Activated T-cell treated with anti-CD3 and anti-CD28 coated beads for 4 hours (primary cell): ENCODE measurements at places on chromosomes 3 and 15.

GRCh38 chr3:56751056-56751707 lies 50.6 kb downstream of the ARHGEF3 start:
- DNase-seq, result no peak

GRCh38 chr3:54065586-54065985 lies 56.8 kb upstream of the CACNA2D3 start:
- no peak for DNase-seq

DNA sequence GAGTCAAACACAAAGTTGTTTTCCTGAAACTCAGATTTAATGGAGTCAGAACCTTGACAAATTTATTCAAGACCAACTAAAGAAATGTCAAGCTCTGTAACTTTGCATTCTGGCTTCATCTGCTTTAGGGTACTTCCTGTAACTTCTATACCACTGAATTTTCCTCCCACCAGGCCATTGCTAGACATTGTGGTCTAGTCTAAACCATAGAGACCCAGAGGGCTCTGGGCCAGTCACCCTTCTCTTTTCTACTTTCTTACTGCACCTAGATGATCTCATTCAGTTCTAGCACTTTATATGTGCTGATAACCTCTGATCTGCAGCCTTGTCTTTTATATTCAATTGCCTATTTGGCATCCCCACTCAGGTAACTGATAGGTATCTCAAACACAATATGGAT lies 2.8 kb upstream of the OR5K1 start:
- no peak for DNase-seq

DNA sequence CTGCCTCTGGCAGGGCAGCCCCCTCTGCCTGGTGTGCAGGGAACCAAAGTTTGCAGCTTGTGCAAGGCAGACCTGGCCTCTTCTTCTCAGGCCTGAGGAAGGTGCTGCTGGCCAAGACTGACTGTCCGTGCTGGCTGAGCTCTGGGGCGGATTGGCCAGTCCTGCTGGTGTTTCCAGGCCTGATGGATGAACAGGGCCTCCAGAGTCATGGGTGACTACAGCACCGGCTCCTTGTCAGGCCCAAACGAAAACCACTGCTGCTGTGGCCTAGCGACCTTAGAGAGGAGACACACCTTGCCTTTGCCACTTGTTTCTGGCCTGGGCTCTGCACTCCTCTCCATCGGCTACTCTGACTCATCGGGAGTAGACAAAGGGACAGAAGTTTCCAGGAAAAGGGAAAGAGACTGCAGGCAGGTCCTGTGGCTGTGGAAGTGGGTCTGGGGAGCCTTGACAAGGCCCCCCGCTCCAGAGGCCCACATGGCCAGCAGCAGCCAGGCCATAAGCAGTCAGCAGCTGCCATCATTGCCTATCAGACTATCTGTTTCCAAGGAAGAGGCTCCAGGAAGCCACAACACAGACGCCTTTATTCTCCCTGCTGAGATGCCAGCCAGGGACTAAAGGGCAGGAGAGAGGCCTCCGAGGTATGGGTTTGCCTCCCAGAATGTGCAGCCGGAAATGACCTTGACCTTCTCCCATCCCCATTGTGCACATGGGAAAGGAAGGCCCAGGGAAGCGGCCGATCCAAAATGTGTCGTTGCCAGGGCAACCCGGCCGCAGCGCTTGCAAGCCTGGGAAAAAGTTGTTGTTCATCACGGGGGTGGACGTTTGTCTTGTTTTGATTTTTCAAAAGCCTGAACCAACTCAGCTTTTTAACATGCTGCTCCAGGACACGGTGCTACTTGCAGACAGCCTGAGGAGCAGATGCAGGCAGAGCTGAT lies 160.5 kb downstream of the CHSY1 start:
- no peak for DNase-seq

DNA sequence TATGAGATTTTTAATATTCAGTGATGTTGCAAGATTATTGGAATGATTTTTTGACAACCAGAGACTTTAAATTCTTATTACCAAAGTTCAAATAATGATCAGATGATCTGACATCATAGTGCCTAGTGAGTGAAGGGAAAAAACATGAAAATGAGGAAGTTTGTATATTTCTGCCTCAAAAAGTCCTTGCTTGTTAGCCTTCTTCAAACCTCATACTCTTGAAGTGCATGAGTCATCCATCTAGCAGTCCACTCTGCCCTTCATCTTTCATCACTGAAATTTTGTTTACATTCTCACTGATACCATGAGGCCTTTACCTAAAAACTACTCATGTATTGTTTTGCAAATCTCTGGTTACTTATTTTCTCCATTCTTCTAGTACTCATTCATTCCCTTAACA lies 23.9 kb upstream of the OR5H6 start:
- no peak for DNase-seq

DNA sequence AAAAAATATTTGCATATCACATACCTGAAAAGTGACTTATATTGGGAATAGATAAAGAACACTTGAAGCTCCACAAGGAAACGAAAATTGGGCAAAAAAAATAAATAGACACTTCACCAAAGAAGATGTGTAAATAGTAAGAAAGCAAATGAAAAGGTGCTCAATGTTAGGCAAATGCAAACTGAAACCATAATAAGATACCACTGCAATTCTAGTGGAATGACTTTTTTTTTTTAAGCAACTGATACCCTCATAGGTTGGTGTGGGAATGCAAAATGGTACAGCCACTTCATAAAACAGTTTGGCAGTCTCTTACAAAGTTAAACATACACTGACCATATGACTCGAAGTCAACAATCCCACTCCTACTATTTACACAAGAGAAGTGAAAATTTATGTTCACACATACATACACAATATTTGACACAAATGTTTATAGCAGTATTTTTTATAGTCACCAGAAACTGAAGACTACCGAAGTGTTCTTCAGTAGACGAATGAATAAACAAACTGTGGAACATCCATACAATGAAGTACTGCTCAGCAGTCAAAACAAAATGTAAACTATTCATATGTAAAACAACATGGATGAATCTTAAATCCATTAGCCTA lies 176.3 kb downstream of the ZMAT3 start:
- no peak for DNase-seq

- no peak for DNase-seq
Measured at GRCh38 chr3:129366312-129366831, 62.1 kb downstream of the EFCAB12 start.

GRCh38 chr3:15682561-15683185 lies 81.1 kb downstream of the BTD start:
- DNase-seq, result no peak

DNA sequence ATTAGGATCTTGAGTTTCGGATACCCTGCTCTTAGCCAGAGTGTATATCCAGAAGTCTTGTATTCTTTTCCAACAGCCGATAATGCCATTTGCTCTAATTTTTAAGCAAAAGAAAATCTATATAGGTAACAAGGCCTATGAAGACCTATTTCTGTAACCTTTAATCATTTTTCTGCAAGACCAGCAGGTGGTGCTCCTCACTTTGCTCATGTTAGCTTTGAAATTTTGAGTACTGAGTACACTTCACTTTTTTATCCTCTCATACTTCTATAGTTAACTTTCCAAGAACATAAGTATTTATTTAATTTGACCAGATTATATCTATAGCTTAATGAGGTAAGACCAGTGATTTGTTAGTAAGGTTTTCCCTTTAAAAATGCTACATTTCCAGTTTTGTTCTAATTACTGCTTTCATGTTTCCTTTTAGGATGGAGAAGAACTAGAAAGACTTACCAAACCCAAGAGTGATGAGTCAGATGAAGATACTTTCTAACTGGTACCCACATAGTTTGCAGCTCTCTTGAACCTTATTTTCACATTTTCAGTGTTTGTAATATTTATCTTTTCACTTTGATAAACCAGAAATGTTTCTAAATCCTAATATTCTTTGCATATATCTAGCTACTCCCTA lies 20.5 kb downstream of the SLC35A5 start:
- no peak for DNase-seq

DNA sequence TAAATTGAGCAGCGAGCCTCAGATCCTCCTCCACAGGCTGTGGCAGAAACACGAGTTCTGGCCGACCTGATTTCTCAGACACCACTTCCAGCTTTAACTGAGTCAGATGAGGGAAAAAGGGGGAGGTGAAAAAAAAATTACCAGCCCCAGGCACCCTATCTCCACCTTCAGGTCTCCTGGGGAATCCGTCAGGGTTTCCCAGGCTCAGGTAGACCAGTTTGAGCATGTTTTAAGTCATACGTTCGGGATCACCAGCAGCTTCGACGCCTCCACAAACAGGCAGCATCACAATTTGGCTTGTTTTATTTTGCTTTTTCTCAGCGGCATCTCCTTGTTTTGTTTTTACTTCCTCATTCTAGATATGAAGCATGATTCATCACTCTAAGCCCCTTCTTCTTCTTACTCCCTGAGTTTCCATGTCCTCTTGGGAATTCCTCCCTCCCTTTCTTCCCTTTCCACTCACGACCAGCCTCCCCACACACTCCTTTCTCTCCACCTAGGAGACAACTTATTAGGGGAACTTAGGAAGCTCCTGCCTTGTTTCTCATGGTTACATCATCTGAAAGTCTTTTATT lies 190.1 kb downstream of the ZNF621 start:
- no peak for DNase-seq

DNA sequence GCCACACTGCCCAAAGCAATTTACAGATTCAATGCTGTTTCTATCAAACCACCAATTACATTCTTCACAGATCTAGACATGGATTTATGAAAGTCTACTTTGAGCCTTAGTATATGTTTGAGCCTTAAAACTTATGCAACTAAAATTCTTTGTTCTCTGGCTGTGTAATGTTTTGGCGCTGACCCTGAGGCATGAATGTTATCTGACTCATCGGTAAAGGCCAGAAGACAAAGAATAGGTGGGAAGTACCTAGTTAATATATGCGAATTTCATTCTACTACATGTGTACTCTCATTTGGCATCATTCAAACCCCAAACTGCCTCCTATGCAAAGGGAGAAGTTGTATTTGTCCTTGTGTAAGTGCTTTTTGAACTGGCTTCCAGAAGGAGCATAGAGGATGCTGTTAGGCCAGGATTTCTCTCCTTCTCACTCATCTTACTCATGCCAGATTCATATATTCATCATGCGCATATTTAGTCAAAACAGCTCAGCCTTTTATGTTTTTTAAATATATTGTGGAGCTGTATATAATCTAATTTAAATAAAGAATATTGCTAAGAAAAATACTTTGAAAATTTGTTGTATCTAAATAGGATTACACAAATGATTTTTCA lies 204.2 kb downstream of the NFKBIZ start:
- DNase-seq, result no peak

GRCh38 chr3:187880441-187880840 lies 135.2 kb upstream of the BCL6 start:
- DNase-seq, result no peak

- no peak for DNase-seq
Measured at GRCh38 chr15:49247556-49248110, 77.6 kb downstream of the GALK2 start.

DNA sequence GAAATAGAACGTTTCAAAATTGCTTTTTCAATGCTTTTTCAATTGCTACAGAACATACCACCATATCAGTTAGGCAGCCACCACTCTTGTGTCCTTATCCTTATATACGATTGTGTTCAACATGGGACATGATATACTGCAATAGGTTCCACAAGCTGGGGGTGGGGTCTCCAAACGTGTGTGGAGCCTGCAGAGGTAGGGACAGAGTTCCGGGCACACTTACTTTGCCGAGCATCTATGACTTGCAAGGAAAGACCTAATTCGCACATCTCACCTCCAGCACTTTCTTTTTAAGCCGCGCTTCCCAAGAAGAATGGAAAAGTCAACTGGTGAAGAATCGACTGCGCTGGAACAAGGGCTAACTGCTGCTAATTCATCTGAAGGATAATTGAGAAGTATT lies 39.6 kb upstream of the SFMBT1 start:
- no peak for DNase-seq

- DNase-seq, result no peak
Measured at GRCh38 chr3:195543500-195544229, 540 bp upstream of the PPP1R2 start.

GRCh38 chr3:185207481-185207880 lies 46.4 kb downstream of the EHHADH start:
- no peak for DNase-seq

- DNase-seq, result no peak
Measured at GRCh38 chr3:152621967-152622810, 212.7 kb upstream of the P2RY1 start.

GRCh38 chr3:179853176-179853575 lies 183.6 kb downstream of the PEX5L start:
- DNase-seq, result no peak

- no peak for DNase-seq
Measured at GRCh38 chr3:197151580-197151979, 122.0 kb upstream of the MELTF start.

DNA sequence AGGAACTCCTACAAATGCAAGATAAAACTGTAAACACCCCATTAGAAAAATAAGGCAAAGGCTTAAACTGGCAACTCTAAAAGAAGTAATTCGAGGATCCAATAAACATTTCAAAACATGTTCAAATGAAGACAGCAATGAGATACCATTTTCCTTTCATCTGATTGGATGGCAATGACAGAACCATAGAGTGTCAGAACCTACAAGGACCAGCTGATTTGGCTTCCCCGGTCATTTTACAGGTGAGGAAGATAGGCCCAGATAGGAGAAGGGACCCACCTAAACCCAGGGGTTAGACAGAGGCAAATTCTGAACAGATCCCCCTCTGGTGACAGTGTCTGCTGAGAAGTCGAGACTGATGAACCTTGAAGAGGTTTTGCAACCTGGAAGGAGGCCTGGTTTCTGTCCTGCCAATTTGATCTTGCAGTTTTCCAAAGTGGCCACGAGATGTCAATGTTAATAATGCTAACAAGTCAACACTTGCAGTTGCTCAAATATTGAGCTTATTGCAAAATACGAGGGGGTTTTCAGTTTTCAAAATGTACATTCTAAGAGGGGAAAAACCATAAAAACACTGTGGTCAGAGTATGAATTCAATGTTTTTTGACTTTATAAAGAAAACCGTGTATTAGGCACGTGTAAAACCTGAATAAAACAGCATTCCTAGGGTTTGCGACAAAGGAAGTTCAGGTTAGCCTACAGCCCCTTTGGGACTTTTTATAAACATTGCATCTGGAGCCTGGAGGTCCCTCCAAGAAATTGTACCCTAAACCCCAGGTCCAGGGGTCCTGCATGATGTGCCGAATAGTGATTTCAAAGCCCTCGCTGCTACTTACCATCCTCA lies 21.5 kb downstream of the CFAP161 start:
- DNase-seq, result no peak

DNA sequence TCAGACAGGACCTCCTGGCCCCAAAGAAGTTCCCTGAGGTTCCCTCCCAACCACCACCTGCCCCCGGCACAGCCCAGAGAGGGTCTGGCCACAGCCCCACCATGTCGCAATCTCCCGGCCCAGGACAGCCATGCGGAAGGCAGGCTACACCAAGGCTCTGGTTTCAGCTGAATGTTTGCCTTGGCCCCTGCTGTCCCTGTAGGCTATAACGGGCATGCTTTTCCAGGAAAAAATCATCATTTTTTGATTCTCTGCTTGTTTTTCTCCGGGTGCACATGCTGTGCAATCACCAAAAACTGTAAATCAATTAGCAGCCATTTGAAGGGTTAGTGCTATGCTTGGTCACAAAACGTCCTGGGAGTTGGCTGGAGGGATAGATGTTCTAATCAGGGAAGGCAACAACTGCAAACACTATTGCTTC lies 142.7 kb upstream of the IGF1R start:
- DNase-seq, result no peak
